ENCODE measurements at places on chromosomes 4 and X. TPM values are rescaled to one million over a fixed set of nuclear protein-coding genes. Genes with fewer than 3 reads are reported as not detected.

Gene IL21
- total RNA-seq, result not detected

Gene DNAJB14
- total RNA-seq, result 41.3 TPM

Gene SPINK2
- total RNA-seq, result not detected

Gene PDZD4
- total RNA-seq, result under 0.01 TPM

Gene LONRF3
- total RNA-seq, result 0.36 TPM

Gene UGT2B7
- total RNA-seq, result not detected

Gene ESX1
- not detected for total RNA-seq

Gene CXCL8
- total RNA-seq, result 1.5 TPM

Gene TRMT2B
- total RNA-seq, result 15.9 TPM

DNA sequence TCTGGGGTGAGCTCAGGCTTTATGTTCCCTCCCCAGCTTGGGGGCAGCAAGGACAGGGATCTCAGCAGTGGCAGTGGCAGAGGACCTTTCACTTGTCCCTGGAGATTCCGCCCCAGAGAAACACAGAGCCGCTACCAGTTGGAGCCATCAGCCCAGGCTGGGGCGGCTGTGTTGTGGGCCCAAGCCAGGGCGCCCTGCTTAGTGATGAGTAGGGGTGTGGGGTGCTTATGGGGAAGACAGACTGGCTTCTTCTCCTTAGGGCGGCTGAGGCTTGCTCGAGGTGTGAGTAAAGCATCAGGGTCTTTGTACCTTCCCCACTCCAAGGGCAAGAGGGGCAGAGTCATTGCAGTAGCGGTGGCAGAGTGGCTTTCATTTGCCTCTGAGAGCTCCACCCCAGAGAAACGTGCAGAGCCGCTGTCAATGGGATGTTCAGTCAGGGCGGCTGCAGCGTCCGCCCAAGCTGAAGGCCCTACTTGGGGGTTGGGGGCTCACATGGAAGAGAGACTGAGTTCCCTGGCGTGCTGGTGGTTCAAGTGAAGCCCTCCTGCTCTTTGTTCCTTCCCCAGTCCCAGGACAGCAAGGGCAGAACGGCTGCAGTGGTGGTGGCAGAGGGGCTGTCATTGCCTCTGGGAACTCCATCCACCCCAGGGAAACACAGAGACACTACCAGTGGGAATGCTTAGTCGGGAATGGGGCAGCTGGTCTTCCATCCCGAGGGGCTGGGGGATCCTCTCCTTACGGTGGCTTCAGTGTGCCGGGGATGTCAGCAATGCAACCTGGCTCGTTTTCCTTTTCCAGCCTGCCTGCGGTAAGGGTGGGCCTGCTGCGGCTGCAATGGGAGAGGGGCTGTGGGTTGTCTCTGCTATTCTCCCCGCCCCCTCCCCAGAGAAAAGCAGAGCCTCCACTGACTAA is 2142.5 kb upstream of the TENM3 start:
- no peak for DNase-seq
- no peaks in the 10 kb centered on the region for H3K36me3 ChIP-seq
- no peaks in the 10 kb centered on the region for H3K4me1 ChIP-seq

DNA sequence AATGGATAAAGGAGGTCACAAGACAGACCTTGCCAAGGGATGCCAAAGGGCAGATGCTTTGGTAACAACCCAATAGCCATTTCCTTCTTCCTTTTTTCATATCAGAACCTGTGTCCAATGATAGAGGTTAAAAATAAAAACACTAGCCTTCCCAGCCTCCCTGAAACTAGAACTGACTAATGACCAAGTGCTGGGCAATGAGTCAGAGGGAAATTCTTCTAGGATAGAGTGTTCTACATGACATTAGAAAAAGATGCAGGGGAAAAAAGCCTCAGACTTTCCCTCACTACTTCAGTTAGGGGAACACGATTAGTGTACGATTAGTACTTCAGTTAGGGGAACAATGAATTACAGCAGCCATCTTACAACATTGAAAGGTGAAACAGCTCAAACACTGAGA is 29.3 kb upstream of the FAM47C start:
- no peak overlapping the region for H3K4me3 ChIP-seq
- H3K4me1 ChIP-seq, result no peaks in the 10 kb centered on the region
- H3K27ac ChIP-seq, result no peak overlapping the region
- DNase-seq, result no peak
- H3K36me3 ChIP-seq, result no peaks in the 10 kb centered on the region

GRCh38 chr4:148078061-148078460 is 346.2 kb downstream of the ARHGAP10 start:
- no peaks in the 10 kb centered on the region for H3K27me3 ChIP-seq
- H3K27ac ChIP-seq, result no peak overlapping the region
- no peaks in the 10 kb centered on the region for H3K4me1 ChIP-seq
- no peak overlapping the region for H3K4me3 ChIP-seq

DNA sequence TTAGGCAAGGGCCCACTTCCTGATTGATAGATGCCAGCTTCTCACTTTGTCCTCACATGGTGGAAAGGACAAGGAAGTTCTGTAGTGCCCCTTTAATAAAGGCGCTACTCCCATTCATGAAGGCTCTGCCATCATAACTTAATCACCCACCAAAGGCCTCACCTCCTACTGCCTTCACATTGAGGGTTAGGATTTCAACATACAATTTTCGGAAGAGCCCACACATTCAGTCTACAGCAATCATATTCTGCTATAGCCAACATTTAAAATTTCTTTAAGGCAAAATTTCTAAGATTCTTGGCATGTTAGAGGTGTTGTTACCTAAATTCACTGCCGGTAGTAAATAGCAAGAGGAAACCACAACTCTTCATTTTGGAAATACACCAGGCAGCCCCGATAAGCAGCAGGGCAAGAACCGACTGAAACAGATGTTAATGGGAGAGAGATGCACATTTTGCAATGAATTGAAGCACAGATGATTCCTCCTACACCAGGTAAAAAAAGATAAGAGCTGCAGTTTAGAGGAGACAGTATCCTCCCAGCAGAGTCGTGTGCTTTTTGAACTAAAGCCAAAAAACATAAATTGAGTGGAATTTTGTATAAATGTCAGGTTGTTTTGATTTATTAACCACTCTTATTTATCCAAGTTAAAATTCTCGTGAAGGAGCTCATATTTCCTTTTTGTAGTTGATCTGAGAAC is 594.9 kb downstream of the KCTD8 start:
- H3K27me3 ChIP-seq, result no peaks in the 10 kb centered on the region
- H3K36me3 ChIP-seq, result no peaks in the 10 kb centered on the region
- no peak overlapping the region for H3K4me3 ChIP-seq
- DNase-seq, result no peak

DNA sequence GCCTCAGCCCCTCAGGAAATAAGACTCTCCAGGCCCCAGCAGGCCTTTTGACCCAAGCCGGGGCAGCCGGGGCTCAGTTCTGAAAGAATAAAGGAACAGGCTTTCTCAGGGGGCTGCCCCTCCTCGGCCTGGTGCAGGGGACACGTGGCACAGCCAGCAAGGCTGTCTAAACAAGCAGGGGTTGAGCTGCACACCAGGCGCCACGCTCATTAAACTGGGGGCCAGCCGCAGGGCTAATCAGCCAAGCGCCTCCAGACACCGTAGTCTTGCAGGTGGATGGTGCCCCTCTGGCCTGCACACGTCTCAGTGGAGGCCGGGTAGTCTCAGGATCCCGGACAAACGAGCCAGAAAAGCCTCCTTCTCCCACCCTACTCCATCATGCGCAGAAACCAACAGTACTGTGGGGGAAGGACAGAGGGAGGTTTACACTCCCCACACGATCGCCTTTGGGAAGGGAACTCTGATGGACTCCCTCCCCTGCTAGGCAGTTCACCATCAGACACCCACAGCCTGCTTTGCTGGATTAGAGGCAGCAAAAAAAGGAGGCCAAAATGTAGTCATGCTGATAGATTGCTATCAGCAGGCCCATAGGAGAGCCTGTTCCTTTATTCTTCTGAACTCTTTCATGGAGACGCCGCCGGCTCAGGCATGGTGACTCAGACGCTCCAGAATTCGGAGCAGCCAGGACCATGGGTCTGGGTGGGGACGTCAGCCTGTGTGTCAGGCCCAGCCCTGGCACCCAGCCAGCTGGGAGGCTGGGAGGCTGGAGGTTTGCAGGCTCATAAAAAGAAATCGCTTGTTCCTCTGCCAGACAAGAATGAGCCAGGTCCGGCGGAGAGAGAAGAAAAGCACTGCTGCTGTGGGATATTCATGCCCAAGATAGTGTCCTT is 342.4 kb downstream of the BCOR start:
- H3K27me3 ChIP-seq, result peaks cover 3% of the 10 kb centered on the region
- H3K4me1 ChIP-seq, result peaks cover 26% of the 10 kb centered on the region
- DNase-seq, result peak; percentile 90
- no peak overlapping the region for H3K4me3 ChIP-seq
- peak overlapping the region; percentile 47 for H3K27ac ChIP-seq
- H3K36me3 ChIP-seq, result no peaks in the 10 kb centered on the region

DNA sequence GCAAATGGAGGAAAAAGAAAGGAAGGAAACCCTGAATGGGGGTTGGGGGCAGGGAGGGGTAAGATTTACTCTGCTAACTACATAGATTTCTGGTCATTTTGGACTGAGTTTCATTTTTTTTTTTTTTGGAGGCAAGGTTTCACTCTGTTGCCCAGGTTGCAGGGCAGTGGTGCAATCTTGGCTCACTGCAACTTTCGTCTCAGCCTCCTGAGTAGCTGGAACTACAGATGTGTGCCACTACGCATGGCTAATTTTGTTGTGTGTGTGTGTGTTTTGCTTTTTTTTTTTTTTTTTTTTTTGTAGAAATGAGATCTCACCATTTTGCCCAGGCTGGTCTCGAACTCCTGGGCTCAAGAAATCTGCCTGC is 223.5 kb downstream of the APBB2 start:
- H3K4me1 ChIP-seq, result peaks cover 47% of the 10 kb centered on the region
- H3K4me3 ChIP-seq, result no peak overlapping the region
- no peaks in the 10 kb centered on the region for H3K27me3 ChIP-seq

GRCh38 chr4:165625281-165625680 is 246.5 kb downstream of the CPE start:
- H3K27ac ChIP-seq, result no peak overlapping the region
- H3K27me3 ChIP-seq, result no peaks in the 10 kb centered on the region
- DNase-seq, result no peak
- H3K4me3 ChIP-seq, result no peak overlapping the region
- no peaks in the 10 kb centered on the region for H3K36me3 ChIP-seq

DNA sequence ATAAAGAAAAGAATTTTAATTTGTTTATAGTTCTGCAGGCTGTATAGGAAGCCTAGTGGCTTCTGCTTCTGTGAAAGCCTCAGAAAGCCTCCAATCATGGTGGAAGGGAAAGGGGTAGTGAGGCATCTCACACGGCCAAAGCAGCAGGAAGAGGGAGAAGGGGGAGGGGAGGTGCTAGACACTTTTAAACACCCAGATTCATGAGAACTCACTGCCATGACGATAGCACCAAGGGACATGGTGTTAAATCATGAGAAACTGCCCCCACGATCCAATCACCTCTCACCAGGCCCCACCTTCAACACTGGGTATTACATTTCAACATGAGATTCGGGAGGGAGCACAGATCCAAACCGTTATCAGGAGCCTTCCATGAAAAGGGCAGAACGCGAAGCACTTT is 18.1 kb downstream of the SMIM31 start:
- no peaks in the 10 kb centered on the region for H3K36me3 ChIP-seq
- DNase-seq, result no peak
- no peak overlapping the region for H3K4me3 ChIP-seq
- no peaks in the 10 kb centered on the region for H3K4me1 ChIP-seq
- H3K27me3 ChIP-seq, result no peaks in the 10 kb centered on the region
- H3K27ac ChIP-seq, result no peak overlapping the region

DNA sequence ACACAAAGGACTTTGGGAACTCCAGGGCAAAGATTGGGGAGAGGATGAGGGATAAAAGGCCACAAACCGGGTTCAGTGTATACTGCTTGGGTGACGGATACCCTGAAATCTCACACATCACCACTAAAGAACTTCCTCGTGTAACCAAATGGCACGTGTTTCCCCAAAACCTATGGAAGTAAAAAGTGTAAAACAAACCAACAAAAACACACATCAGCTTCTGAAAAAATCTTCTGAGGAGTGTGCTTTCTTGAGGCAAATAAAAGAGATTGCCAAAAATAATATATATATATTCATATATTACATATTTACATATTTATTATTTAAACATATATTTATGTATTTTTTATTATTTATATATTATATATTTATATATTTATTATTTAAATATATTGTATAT is 3.9 kb downstream of the P2RY8 start:
- H3K27ac ChIP-seq, result no peak overlapping the region
- no peak overlapping the region for H3K4me3 ChIP-seq
- no peak for DNase-seq
- no peaks in the 10 kb centered on the region for H3K27me3 ChIP-seq
- H3K4me1 ChIP-seq, result no peaks in the 10 kb centered on the region
- no peaks in the 10 kb centered on the region for H3K36me3 ChIP-seq

GRCh38 chr4:83753260-83753659 is 217.4 kb downstream of the GPAT3 start:
- no peaks in the 10 kb centered on the region for H3K36me3 ChIP-seq
- no peak for DNase-seq
- H3K4me3 ChIP-seq, result no peak overlapping the region
- H3K4me1 ChIP-seq, result no peaks in the 10 kb centered on the region
- no peak overlapping the region for H3K27ac ChIP-seq

DNA sequence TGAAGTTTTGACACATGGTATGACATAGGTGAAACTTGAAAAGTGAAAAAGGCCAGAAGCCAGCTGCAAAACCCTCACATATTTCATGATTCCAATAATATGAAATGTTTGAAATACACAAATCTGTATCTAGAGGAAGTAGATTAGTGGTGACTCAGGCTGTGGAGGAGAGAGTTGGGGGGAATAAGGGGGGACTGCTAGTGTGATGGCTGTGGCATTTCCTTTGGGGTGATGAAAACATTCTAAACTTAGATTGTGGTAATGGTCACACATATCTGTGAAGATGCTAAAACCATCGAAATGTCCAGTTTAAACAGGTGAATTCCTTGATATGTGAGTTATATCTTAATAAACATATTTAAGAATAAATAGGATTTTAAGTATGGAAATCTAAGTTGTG is 343.5 kb upstream of the SFRP2 start:
- H3K4me1 ChIP-seq, result no peaks in the 10 kb centered on the region
- H3K27ac ChIP-seq, result no peak overlapping the region
- no peaks in the 10 kb centered on the region for H3K27me3 ChIP-seq

DNA sequence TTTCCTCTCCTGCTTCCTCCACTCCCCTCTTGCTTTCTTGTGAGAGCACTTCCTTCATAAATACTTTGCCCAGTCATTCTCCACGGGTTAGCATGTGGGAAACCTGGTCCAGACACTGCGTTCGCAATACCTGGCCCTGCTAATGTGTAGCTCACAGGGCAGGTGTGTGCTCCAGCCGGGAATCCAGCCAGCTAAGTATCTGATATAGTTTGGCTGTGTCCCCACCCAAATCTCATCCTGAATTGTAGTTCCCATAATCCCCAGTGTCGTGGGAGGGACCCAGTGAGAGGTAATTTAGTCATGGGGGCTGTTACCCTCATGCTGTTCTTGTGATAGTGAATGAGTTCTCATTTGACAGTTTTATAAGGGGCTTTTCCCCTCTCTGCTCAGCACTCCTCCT is 32.2 kb upstream of the STX18 start:
- no peak overlapping the region for H3K27ac ChIP-seq
- H3K4me1 ChIP-seq, result peaks cover 4% of the 10 kb centered on the region
- DNase-seq, result peak; percentile 50
- no peaks in the 10 kb centered on the region for H3K36me3 ChIP-seq

- no peaks in the 10 kb centered on the region for H3K27me3 ChIP-seq
- peak; percentile 46 for DNase-seq
- peaks cover 35% of the 10 kb centered on the region for H3K36me3 ChIP-seq
- H3K27ac ChIP-seq, result peak overlapping the region; percentile 22
These were observed 24.0 kb downstream of the ANAPC4 start for GRCh38 chr4:25401066-25401465.

GRCh38 chr4:185846505-185847150 is 34.6 kb upstream of the SORBS2 start:
- peaks cover 13% of the 10 kb centered on the region for H3K4me1 ChIP-seq
- no peak overlapping the region for H3K4me3 ChIP-seq
- H3K36me3 ChIP-seq, result no peaks in the 10 kb centered on the region
- H3K27me3 ChIP-seq, result no peaks in the 10 kb centered on the region
- peak overlapping the region; percentile 66 for H3K27ac ChIP-seq

All from osteoblast (primary cell).